Glutamatergic neuron (in vitro differentiated cells): ENCODE measurements at places on chromosomes 6 and 20. TPM values are rescaled to one million over a fixed set of nuclear protein-coding genes. Genes with fewer than 3 reads are reported as not detected.

DNA sequence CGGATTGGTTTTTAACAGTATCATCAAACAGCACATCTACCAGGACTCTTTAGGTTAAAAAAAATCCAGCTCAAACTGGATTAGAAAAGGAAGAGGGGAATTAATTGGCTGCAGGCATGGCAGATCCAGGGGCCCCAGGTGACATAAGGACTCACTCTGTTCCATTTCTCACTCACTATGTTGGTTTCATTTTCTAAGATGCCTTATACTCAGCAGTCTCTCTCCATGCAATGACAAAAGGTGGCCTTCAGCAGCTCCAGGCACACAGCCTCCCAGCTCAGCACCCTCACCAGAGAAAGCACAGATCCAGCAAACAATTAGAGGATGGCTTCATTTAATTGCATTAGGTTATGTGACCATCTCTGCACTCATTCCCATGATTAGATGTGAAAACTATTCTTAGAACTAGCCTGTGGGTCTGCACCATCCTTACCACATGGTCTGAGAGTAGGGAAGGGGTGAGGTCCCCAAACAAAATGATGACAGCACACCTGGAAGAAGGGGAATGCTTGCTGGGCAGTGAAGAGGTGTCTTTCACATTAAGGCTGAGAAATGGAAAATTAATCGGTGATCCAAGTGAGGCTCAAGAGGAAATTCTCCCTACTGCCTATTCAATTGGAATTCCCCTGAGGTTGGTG, 243.1 kb downstream of the CDH26 start:
- no peak overlapping the region for H3K4me3 ChIP-seq
- no peaks in the 10 kb centered on the region for H3K36me3 ChIP-seq
- H3K27me3 ChIP-seq = no peaks in the 10 kb centered on the region

DNA sequence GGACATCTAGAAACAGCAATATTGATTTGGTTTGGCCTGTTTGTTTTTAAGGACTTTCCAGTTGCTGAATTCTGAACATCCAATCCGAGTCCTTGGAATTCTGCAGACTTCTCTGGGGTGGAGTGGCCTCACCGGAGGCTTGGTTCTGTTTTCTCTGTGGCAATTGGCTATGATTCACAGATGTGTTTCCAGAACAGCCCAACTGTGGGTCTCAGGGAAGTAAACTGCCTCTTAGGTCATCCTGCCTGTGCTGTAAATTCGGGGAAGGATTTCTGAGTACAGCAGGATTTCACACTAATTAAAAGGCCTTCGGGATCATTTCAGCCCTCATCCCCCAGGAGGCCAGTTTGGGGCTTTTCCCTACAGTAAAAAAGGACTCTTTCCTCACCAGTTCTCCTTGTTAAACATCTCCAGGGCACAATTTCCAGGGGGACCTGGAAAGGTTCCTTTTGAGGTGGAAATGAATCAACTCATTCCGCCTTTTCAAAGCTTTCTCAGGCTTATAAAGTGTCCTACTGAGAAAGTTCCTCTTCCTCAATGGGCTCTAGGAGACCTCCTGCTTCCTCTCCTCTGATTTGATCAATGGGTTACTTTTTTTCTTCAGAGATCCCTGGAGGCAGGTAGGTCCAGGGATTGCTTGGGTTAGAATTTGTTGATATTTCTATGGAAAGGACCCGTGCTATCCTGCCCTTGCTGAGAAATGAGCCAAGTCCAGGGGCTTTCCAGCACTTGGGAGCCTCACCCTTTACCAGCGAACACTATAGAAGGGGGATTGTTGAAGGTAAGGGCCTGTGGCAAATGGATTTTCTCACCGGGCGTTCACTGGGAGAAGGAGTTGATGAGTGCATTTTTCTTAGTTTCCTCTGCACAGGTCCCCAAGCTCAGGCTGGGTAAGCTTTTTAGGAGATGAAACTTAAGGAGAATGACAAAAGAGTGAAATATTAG, 114.6 kb downstream of the CLIC5 start:
- peaks cover 14% of the 10 kb centered on the region for H3K4me1 ChIP-seq
- DNase-seq = no peak
- no peak overlapping the region for H3K4me3 ChIP-seq
- H3K36me3 ChIP-seq = no peaks in the 10 kb centered on the region
- H3K27me3 ChIP-seq = peaks cover 3% of the 10 kb centered on the region
- no peak overlapping the region for H3K27ac ChIP-seq

TFAP2C gene
- 35.3 TPM for total RNA-seq

DNA sequence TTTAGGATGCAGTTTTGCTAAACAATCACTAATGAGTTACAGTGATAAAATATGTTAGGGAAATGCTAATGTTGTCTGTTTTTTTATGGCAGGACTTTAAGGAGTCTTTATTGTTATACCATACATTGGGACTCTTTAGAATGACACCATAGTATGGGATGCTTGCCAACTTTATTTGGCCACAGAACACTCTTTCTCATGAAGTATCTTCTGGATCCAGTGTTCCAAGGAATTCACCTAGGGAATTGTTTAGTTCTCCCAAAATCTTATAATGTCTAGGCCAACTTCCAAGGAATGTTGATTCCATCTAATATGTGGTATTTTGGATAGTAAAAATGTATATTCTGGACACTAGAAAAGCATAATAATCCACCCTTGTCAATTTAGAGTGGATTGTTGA, 3.3 kb downstream of the RIN2 start:
- no peak overlapping the region for H3K27ac ChIP-seq
- peaks cover 5% of the 10 kb centered on the region for H3K36me3 ChIP-seq
- no peak for DNase-seq
- H3K4me3 ChIP-seq = peak overlapping the region; percentile 31

DNA sequence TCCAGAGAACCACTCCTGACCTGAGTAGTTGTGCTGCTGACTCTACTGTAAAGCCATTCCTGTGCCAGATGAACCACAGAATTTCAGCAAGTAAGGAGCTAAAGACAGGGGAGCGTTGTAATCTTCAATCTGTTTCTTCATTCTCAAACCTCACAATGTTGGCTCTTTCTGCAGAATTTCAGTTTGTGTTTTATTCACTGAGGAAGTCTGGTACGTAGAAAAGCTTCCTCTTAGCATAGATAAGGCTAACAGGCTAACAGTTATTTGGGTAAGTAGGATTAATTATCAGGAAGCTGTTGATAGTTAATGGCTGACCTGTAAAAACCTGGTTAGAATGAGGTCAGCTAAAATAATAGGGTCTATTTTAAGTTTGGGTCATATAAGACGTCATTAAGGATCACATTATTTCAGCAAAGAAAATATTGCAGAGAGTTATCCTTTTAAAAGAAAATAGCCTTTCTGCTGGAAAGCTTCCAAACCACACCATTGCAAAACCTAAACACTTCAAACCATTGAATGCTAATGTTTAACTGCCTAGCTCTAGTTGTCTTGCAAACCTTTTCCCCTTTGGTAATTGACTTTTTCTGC, 14.1 kb upstream of the TENT5A start:
- H3K36me3 ChIP-seq = peaks cover 4% of the 10 kb centered on the region
- no peaks in the 10 kb centered on the region for H3K27me3 ChIP-seq
- DNase-seq = no peak
- no peak overlapping the region for H3K27ac ChIP-seq

GRCh38 chr6:30511169-30511546, 21.8 kb downstream of the HLA-E start:
- H3K36me3 ChIP-seq = no peaks in the 10 kb centered on the region
- no peaks in the 10 kb centered on the region for H3K4me1 ChIP-seq
- H3K4me3 ChIP-seq = no peak overlapping the region
- no peaks in the 10 kb centered on the region for H3K27me3 ChIP-seq

- no peak overlapping the region for H3K27ac ChIP-seq
- no peaks in the 10 kb centered on the region for H3K36me3 ChIP-seq
- peaks cover 3% of the 10 kb centered on the region for H3K4me1 ChIP-seq
These were observed 115.5 kb downstream of the PXDC1 start for GRCh38 chr6:3636060-3636459.

DNA sequence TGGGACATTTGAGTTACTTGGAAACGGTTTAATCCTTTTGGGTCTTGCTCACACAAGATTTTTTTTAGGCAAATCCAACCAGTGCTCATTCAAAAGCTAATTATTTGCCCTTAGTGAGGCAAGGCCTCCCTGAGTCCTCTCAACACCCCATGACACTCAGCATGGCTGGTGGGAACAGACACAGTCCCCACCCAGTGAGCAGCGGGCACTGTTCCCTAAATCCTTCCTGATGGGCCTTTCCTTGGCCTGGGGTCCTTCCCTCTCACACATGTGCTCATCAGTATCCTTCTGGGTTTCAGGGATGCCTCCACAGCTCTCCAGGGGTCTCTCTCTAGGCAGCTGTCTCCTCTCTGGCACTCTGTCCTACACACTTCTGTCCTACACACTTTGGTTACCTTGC, 28.0 kb downstream of the PLAGL2 start:
- H3K36me3 ChIP-seq = peaks cover 20% of the 10 kb centered on the region
- H3K27me3 ChIP-seq = peaks cover 5% of the 10 kb centered on the region
- H3K4me1 ChIP-seq = no peaks in the 10 kb centered on the region
- no peak overlapping the region for H3K4me3 ChIP-seq
- peak; percentile 9 for DNase-seq
- no peak overlapping the region for H3K27ac ChIP-seq

ADGRF1 gene
- not detected for total RNA-seq

DNA sequence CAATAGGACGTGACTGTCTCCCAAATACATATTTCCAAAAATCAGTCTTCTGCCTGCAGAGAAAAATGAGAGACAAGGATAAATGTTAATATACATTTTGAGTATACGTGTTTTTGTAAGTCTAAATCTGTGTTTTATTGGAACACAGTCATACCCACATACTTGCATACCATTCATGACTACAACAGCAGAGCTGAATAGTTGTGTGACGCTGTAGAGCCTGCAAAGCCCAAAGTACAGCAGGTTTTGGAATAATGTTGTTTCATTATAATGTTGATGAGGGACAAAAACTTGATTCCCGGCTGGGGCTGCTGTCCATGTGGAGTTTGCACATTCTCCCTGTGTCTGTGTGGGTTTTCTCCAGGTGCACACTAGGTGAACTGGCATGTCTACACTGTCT, 23.8 kb upstream of the FBXO9 start:
- H3K4me1 ChIP-seq = peaks cover 26% of the 10 kb centered on the region
- H3K27ac ChIP-seq = no peak overlapping the region
- peaks cover 13% of the 10 kb centered on the region for H3K36me3 ChIP-seq
- H3K4me3 ChIP-seq = no peak overlapping the region
- H3K27me3 ChIP-seq = no peaks in the 10 kb centered on the region
